Activated T-helper 1 cell treated with anti-CD3 and anti-CD28 coated beads, Interleukin-2, amount 50 U/mL, for 16 hours (primary cell): ENCODE measurements at places on chromosomes 12 and 14.

- no peak for DNase-seq
Observed at GRCh38 chr14:66009089-66009488, 477.1 kb upstream of the CCDC196 start.

GRCh38 chr14:34030864-34031263 is 80.0 kb upstream of the EGLN3 start:
- no peak for DNase-seq

- DNase-seq = no peak
Observed at GRCh38 chr14:102544747-102545460, 35.3 kb upstream of the ANKRD9 start.

DNA sequence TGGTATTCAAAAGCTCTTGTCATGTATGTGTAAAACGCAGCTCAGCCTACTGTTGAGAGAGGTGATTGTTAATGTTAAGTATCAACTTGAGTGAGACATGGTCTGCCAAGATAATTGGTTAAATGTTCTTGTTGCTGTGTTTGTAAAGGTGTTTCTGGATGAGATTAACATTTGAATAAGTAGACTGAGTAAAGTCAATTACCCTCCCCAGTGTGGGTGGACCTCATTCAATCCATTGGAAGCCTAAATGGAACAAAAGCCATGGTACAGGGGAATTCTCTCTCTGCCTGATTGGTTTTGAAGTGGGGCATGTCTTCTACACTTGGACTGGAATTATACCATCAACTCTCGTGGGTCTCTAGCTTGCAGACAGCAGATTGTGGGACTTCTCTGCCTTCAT is 63.8 kb upstream of the RERGL start:
- DNase-seq = no peak

- no peak for DNase-seq
Observed at GRCh38 chr12:28413460-28414109, 223.3 kb downstream of the CCDC91 start.

DNA sequence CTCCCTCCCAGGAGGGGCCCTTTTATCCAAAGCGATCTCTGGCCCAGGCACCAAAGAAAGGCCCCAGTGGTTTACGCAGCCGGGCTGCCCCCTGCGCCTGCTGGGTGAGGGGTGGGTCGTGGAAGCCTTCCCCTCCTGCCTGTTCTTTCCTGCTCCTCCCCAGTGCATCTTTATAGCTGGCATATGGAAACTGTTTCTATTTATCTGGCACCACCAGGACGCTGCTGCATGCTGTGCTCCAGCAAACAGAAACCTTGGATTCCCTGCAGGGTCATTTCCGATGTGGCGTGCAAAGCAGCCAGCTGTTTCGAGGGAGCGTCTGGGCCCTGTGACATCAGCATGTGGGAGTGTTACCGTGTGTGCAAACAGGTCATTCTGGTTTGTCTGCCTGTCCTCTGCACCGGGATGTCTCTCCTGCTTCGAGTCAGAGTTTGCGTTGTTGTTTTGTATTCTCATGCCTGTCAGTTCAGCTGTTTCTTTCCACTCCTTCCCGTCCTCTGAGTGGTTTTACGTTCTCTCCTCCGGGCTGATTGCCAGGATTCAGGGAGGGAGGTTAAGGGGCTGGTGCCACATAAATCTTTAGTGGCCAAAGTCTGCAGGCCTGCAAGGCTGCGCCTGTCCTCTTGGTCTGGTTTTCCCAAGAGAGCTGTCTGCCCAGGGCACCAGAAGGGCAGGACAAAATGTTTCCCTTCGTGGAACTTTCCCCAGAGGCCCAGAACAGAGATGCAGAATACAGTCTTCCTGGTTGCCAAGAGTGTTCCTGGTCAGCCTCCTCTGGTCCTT is 24.6 kb downstream of the TPCN1 start:
- no peak for DNase-seq

GRCh38 chr14:97106166-97106565 is 309.0 kb downstream of the VRK1 start:
- no peak for DNase-seq

- no peak for DNase-seq
Observed at GRCh38 chr12:94267921-94268471, 119.6 kb downstream of the PLXNC1 start.

GRCh38 chr12:128797119-128798118 is 26.3 kb downstream of the SLC15A4 start:
- no peak for DNase-seq

- DNase-seq = no peak
Observed at GRCh38 chr12:82740129-82741000, 53.7 kb downstream of the TMTC2 start.

DNA sequence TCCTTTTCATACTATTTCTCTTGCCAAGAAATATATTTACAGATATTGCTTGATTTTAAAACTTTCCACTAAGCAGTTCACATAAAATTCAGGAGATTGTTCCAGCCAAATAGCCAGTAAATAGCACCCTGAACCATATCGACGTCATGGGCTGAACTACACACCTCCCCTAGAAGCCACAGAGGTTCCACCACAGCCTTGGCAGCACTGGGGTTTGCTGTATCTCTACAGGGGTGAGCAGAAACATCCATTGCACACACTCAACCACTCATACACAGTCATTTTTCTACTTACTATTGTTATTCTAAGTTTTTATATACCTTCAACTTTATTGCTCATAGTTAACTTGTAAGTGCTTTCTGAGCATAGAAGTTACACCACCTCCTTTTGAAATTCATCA is 8.1 kb upstream of the EIF2S3B start:
- DNase-seq = no peak
